ENCODE measurements at places on chromosomes 7 and 10.

DNA sequence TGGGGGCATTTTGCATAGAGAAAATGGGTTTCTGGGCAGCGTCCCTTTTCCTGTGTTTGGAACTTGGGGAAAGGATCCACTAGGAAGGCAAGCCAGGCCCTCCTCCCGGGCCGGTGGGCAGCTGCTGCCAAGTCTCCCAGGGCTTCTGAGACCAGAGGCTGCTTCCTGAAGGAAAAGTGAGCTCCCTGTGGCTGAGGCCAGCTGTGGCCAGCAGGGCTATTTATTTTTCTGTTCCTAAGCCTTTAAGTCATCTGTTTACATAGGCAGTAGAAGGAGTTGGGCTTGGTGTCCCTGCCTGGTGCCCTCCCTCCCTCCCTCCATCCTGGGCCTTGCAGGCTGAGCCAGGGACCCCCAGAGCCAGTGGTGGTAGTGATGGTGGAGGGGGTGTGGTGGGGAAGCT is 70.5 kb upstream of the COL13A1 start:
- no peak for DNase-seq

DNA sequence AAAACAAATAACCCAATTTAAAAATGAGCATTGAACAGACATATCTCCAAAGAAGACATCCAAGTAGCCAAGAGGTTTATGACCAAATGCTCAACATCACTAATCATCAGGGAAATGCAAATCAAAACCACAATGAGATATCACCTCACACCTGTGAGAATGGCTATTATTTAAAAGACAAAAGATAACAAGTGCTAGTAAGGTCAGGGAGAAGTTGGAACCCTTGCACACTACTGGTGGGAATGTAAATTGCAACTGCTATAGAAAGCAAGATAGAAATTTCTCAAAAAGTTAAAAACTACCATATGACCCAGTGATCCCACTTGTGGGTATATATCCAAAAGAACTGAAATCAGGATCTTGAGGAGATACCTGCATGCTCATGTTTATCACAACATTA is 49.5 kb downstream of the SGMS1 start:
- no peak for DNase-seq

DNA sequence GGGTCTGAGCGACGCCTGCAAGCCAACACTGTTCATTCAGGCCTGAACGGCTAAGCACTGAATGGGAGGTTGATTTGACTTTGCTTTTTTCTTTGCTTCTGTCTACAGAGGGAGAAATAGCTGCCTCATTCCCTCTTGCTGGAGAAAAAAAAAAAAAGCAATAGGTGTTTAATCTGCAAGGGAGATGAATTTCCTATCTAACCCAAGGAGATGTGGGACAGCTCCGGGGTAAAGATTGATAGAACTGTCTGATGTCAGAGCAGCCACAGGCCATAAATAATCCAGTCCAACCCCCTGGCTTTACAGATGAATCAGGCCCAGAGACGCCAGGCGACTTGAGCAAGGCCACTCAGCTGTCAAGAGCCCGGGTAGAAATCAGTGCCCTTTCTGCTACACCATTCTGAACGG is 168.0 kb downstream of the ARHGAP12 start:
- no peak for DNase-seq

DNA sequence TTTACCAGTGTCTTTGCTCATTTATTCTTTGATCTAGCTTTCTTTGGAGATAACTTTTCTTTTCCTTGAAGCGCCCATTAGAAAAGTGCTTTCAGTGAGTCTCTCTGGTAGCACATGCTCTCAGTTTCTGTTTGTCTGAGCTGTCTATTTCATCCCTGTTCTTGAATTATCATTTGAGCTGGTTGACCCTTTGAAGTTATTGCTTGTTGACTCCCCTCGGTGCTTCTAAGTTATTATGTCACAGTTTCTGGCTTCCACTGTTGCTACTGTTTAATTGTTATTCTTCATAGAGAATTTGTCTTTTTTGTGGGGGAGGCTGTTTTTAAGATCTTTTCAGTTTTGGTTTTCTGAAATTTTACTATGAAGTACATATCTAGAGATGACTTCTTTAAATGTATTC is 11.4 kb upstream of the PRF1 start:
- DNase-seq: no peak

DNA sequence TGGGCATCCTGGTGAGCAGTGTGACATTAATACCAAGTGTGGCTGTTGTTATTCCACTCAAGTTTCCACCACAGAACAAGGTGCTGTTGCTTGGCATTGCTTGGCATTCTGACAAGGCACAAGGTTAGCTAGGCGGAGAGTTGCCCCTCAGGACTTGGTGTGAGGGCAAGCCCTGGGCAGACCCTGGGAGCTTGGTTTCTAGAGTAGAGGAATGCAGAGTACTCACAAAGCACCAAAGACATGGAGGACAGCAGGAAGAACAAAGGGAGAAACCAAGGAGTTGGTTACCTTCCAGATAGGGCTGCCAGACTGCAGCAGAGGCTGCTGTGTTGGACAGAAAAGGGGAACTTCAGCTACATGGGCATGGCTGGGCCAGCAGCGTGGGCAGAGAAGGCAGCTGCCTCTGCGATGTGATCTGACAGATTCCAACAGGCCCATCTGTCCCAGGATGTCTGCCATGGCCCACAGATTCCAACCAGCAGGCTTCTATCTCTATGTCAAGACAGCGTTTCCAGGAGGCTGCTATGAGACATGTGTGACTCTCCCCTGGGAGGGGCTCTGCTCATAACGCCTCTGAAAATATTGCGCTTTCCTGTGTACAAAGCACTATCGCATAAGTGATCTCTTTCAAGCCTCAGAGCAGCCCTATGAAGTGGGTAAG is 1.8 kb downstream of the GOLGA7B start:
- DNase-seq: no peak

GRCh38 chr7:20529260-20529659 is 86.2 kb upstream of the ABCB5 start:
- no peak for DNase-seq

GRCh38 chr7:156493942-156494341 is 146.6 kb upstream of the RNF32 start:
- no peak for DNase-seq

DNA sequence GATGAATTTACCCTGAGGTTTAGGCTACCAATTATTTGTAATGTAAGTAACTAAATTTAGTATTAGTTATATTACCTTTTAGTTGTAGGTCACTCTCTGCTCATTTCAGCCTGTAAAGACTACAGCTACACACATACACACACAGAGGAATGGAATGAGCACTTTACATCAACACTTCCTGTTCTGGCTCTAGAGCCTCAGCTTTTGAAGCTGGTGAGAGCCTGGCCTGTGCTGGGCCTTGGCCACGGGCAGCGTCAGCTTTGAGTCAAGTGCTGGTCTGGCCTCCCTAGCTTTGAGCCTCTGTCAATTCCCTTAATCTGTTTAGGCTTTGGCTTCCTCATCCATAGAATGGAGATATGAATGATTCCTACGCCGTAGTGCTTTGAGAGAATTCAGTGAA is 141.7 kb downstream of the EGFR start:
- no peak for DNase-seq

DNA sequence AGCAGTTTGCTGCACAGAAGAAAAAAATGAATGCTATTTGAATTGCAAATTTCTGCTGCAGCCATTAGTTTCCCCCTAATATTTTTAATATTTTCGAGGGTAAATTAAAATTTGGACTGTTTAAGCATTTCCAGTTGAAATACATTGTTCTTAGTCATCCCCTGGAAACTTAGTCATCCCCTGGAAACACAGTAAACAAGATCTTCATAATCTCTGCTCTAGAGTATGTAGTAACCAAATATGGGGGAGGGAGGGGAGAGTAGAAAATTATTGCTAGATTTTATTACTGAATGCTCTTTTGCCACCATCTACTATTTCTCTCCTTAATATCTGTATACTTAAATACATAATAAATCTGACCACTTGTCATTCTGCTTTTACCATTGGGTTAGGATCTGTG is 1053.3 kb downstream of the SORCS1 start:
- no peak for DNase-seq

GRCh38 chr10:24642921-24643678 is 80.6 kb downstream of the ARHGAP21 start:
- DNase-seq: no peak

DNA sequence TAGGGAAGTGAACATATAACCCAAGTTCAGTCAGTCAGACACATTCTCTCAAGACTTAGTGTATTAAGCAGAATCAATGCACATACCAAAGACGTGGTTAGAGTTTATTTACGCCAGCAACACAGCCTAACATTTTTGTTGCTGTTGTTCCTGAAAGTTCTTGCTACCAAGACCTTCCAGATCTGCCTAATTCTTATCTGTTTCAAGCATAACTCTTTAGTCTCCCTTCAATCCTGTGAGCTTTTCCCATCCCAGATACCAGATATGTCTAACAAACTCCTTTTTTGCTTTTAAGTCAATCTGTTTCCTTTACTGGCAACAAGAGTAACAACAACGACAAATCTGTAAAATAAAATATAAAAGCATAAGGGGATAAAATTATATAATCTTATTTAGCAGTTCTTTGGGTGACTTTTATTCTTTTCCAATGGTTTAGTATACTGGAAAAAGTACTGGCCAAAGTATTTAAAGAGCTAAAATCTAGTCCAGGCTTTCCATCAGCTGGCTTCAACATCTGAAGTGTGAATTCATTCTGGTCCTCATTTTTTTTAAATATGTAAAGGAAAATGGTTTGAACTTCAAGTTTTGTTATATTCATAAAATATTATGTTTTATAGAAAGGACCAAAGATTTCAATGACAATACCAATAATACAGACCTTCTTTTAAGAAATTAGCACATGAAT is 193.8 kb downstream of the IMMP2L start:
- DNase-seq: no peak

DNA sequence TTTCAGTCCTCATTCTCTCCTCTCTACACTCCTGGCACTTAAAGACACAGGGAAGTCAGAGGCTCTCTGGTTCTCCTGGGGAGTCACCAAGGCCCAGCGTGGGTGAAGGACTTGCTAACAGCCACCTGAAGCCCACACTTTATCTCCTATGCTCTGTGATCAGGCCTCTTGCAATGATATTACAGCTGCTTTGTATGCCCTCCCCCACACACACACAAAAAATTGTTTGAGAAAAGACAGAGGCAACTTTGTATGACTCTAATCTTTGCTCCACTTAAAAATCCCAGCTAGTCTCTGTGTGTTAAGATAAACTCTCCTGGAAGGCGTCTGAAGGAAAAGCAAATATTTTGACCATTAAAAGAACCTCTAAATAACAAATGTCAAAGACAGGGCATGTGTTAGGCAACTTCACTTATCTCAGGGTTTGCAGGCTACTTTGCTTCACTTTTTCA is 507.2 kb downstream of the TNS3 start:
- DNase-seq: no peak

GRCh38 chr10:124558339-124559321 is 97.0 kb downstream of the LHPP start:
- no peak for DNase-seq

DNA sequence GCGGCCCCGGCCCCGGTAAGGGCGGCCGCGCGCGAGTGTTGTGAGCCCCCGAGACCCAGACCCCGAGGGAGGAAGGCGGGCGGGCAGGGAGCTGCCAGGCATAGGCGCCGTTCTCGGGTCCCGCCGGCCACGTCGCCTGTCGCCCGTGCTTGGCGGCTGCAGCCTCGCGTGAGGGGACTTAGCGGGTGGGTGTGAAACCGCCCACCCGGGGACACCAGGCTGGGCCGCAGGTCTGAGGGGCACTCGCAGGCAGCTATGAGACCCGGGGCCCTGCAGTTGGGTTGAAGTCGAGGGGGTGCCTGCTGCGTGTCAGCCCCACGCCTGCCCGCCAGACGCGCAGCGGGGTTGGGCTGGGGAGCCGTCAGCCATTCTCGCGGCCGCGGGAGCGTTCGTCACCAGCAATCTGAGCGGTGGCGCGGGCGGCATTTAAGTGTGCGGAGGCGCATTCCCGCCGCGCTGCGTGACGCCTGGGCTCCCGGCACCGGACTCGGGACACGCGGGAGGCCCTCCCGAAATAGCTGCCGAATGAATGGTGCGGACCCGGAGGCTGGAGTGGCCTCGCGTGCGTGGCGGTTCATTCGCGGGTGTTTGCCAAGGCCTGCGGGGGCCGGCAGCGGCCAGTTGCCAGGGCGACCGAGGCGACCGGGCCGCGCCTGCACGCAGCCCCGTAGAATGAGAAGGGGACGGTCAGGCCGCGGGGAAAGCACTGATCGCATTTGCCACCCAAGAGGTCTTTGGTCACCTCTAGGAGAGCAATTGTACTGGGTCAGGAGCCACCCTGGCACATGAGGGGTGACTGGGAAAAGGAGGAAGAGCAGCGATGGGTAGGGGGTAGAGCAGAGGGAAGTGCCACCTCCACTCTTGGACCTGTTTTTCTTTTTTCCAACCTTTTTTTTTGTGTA is 750 bp downstream of the ZNF398 start:
- DNase-seq: no peak

GRCh38 chr7:139598642-139599041 is 75.2 kb downstream of the CLEC2L start:
- DNase-seq: no peak
